Pancreas (tissue), 10 donors: ENCODE measurements at places on chromosomes 11 and 22. TPM values are rescaled to one million over a fixed set of nuclear protein-coding genes. Genes with fewer than 3 reads are reported as not detected.

The HBE1 gene
- not detected for total RNA-seq

DNA sequence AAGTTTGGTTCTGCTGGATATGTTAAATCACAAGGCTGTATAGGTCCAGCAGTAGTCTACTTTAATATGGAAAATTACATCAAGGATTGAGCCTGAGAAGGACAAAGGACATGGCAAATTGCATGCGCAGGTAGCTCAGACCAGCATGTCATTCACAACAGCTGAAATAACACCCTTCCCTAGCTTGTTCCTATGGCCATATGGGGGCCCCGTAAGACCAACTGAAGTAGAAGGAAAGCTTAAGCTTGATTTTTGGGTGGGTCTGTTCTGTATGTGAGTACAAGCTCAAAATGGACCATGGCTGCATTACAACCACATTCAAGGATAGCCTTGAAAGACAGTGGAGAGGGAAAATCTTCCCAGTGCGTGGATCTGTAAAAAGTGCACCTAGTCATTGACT, 20.6 kb upstream of the PDE3B start:
- no peak overlapping the region for H3K4me3 ChIP-seq
- H3K27me3 ChIP-seq = no peaks in the 10 kb centered on the region
- no peaks in the 10 kb centered on the region for H3K36me3 ChIP-seq
- no peak overlapping the region for H3K27ac ChIP-seq

DNA sequence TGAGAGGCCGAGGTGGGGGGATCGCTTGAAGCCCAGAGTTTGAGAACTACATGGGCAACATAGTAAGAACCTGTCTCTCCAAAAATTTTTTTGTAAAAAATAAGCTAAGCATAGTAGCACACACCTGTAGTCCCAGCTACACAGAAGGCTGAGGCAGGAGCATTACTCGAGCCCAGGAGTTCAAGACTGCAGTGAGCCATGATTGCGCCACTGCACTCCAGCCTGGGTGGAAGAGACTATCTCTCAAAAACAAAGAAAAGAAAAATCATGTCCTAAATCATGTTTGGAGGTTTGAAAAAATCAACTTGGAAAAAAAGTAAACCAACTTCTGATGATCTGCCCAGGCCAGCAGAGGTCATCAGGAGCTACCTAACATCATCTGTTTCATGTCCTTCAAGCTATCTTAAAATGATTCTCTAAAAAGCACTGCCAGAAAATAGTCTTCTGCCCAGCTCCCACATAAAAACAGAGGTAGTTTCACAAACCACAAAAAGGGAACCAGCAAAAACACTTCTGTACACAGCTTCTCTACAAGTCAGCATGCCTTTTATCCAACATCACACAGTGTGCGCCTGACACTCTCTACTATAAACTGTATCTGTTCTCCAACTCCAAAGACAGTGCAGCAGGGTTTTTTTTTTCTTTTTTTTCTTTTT, 165.0 kb downstream of the SOX6 start:
- H3K27ac ChIP-seq = no peak overlapping the region
- no peaks in the 10 kb centered on the region for H3K36me3 ChIP-seq
- H3K4me1 ChIP-seq = peaks cover 6% of the 10 kb centered on the region
- no peak for DNase-seq
- H3K4me3 ChIP-seq = no peak overlapping the region
- H3K27me3 ChIP-seq = no peaks in the 10 kb centered on the region

DNA sequence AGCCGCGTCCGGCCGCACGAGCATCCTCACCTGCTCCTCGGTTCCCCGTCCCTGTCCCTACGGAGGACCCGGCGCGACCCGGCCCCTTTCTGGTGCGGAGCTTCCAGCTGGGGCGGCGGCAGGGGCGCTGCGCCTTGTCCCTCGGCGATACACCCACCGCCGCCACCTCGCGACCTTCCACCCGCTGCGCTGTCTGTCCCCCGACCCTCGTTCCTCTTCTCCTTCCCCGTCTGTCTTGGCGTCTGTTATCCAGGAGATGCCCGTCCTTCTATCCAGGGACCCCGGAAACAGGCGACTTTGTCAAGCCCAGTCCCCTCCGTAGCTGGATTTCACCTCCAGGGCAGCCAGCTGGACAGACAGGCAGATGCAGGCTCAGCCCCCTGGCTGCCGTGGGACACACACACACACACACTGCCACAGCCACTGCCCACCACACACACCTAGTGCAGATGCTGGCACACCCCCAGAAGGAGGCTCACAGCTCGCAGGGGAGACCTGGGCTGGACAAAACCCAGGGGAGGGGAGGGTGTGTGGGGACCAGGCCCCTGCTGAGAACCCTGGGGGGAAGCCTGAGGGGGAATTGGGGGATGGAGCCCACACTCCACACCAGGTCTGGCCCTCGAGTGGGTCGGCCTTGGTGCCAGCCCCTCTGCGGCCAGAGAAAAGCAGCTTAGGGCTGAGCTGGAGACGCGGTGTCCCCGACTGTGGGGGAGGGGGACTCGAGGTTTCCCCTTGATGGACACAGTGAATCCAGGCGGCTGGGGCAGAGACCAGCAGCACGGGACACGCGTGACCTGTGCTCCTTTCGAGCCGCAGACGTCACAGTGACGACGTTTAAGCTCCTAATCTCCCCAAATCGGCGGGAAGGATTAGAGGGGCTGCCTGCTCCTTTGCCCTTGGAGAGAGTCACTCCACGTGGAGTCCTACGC, 788 bp downstream of the DRD4 start:
- no peak for DNase-seq
- H3K27me3 ChIP-seq = no peaks in the 10 kb centered on the region
- no peaks in the 10 kb centered on the region for H3K36me3 ChIP-seq
- no peak overlapping the region for H3K4me3 ChIP-seq
- no peaks in the 10 kb centered on the region for H3K4me1 ChIP-seq
- H3K27ac ChIP-seq = no peak overlapping the region

The HEPN1 gene
- total RNA-seq = not detected

- DNase-seq = no peak
- no peak overlapping the region for H3K27ac ChIP-seq
- H3K4me1 ChIP-seq = no peaks in the 10 kb centered on the region
- H3K36me3 ChIP-seq = no peaks in the 10 kb centered on the region
- H3K27me3 ChIP-seq = no peaks in the 10 kb centered on the region
Observed at GRCh38 chr11:26712497-26712896, 9.4 kb downstream of the SLC5A12 start.
